Inflammatory macrophage (primary cell): ENCODE measurements at places on chromosomes 1 and 21.
A peak's percentile ranks its signal among the peaks of the same experiment; 100 is the strongest.

- DNase-seq, result no peak
Measured at GRCh38 chr1:77375990-77376389, 94.2 kb downstream of the AK5 start.

- DNase-seq, result no peak
Measured at GRCh38 chr1:47725000-47725473, 272.1 kb downstream of the TRABD2B start.

DNA sequence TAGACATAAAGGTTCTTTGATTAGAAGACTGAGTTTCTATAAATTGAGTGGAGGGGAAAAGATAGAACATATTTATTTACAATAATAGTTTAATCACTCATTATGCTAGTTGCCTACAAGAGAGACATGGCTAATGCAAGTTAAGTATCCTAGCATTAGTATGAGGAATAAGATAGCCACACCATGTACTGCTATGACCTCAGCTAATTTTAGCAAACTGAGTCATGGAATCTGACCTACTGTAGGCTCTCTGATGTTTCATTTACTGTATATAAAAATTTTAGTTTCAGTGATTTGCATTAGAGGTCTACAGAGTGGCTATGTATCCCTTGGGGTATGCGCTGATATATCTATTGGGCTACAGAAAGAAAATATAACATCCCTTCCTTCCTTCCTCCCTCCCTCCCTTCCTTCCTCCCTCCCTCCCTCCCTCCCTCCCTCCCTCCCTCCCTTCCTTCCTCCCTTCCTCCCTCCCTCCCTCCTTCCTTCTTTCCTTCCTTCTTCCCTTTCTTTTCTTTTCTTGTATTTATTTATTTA, 5.8 kb downstream of the AGL start:
- no peak for DNase-seq

DNA sequence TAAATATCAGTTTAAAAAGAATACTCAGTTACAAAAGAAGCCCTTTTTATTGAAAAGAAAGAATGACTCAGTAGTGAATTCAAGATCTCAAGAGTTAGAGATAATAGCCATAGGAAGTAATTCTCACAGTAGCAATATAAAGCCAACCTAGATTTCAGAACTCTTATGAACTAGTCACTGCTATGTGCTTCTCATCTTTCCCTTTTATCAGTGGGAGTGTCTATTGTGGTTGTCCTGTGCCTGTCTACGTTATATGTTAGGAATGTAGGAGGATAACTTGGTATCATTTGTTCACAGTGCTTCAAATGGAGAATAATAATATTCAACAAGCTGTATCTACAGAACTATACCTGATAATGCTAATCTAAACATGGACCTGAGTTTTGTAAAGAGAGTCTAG, 73.1 kb upstream of the RGS21 start:
- DNase-seq, result no peak

- no peak for DNase-seq
Measured at GRCh38 chr1:47696737-47697441, 259.0 kb downstream of the FOXD2 start.

DNA sequence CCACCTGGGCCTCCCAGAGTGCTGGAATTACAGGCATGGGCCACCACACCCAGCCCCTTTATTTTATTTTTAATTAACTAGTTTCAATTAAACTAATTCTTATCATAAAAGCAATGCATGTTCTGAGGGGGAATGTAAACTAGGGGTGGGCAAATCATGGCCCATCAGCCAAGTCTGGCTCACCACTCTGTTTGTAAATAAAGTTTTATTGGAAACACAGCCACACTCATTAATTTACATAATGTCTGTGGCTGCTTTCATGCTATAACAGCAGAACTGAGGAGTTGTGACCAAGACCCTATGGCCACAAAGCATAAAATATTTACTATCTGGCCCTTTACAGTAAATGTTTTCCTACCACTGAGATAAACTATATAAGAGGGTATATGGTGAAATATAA, 28.7 kb upstream of the IPO9 start:
- no peak for DNase-seq

DNA sequence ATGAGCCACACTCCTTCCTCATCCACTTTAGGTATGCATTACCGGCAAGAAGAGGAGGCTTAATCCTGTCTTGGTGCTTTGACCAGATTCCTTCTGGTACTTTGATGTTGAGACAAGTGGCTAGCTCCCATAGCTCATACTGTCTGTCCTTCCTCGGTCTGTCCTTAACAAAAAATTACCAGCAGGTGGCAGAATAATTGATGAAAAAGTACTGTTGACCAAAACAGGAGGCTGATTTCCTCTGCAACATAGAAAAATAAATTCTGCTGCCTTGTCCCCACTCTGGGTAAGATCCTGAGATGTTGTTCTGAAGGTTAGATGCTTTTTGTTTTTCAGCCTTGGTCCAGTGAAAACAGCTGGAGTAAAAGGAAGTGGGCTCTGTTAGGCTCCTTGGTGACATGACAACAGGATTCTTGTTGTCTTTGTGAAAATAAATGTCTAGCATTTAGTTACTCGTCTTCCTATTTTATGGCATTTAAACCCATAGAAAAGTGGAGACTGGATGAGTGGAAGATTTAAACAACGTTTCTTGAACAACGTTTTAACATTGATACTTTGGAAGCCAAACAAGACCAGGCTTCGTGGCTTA, 11.2 kb upstream of the HJV start:
- DNase-seq, result peak; percentile 53

- DNase-seq, result no peak
Measured at GRCh38 chr1:29593601-29594382, 357.5 kb downstream of the PTPRU start.
